ENCODE measurements at places on chromosomes 5 and 9.

DNA sequence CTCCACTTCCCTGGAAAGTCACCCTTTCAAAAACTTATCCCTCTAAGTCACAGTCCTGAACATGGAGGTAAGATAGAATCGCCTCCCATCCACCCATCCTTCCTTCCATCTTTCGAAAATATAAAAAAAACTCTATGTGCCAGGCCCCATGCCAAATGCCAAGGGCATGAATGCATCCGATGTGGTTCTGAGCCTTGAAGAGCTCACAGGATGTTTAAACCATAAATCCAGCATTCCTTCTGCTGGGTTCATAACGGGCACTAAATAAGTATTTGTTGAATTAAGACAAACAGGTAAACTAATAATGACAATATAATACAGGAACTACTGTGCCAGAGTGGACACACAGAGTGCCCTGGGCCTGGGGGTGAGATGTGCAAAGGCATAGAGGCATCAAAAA lies 147.3 kb downstream of the TTLL11 start:
- no peak for DNase-seq

DNA sequence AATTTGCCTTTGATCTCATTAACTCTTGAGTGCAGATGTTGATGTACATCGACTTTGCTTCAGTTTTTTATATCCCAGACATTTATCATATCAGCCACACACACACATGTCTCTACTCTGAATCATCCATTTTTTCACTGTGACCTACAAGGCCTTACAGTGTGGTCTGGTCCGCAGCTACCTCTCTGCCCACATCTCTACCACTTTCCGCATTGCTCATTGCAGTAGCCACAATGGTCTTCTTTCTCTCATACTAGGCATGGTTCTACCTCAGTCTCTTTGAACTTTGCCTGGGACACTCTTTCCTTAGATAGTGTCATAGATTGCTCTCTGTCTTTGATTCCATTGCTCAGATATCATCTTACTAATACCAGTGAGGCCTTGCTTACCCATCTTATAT lies 87.9 kb upstream of the FSD1L start:
- DNase-seq, result no peak

DNA sequence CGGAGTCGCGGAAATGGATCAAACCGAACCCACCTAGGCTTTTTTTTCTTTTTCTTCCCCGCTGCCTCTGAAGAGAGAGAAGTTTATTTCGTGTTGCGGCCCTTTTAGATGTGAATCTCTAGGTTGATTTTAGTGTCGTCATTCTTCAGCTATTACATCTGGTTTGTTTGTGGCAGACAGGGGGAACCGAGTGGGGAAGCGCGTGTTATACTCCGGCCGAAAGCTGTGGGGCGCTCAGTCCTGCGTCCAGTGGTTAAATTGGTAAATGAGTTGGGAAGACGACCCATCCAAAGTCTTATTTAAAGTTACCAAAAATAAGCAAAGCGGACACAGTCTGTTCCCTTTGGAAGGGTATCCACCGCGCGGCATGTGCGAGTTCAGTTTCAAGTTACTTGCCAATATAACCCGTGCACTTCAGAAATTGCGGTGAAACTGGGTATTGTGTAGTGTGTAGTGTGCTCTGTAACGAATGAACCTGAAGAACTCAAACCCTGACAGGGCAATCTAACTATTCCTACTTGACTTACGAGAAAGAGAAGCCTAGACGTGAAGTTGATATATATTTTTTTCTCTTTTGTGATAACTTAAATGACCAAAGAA lies 1.3 kb downstream of the MAN2A1 start:
- peak; percentile 16 for DNase-seq

DNA sequence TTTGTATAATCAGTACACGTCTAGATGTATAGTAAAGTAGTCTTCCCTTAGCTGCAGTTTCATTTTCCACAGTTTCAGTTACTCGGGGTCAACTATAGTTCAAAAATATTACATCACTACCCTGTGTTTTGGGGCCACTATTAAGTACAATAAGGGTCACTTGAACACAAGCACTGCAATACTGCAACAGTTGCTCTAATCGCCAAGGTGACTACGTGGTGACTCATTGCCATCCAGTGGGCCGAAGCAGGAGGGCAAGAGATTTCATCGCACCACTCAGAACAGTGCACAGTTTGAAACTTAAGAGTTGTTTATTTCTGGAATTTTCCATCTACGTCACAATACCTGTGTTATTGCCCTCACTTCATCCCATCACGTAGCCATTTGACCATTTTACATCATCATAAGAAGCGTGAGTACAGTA lies at the start of gene ARL14EPL:
Gene ARL14EPL, plus strand, starts transcription at position 379 of the 424 bp plus-strand sequence. CDS start 18,994 bp downstream, outside the sequence.
- peak; percentile 9 for DNase-seq

DNA sequence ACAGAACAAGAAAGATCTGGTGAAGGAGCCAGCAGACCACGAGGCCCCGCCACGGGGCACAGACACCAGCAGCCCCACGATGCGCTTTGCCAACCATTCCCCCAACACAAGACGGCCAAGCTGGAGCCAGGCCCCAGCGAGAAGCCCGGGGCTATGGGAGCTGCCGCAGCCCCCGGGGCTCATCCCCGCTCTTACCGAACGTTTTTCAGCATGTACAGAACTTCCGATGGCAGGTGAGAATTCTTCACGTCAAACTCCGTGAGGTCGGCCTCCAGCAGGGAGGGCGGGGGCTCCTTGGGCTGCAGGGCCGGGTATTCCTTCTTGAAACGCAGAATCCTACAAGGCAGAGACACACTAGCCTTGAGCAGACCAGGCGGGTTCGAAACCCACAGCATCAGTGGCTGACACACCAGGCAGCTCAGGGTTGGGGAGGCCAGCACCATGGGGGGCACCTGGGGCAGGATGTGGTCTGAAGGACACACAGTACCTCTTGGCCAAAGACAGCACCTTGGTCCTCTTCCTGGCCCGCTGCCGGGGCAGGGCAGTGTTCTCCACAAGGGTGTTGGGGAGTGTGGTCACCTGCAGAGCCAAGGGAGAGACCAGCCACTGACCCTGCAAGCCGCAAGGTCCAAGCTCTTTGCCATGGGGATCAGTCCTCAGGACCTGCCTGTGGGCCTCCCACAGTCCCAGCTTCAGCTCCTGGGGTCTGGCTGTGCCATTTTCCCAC lies 6.8 kb downstream of the PNPLA7 start:
- no peak for DNase-seq

DNA sequence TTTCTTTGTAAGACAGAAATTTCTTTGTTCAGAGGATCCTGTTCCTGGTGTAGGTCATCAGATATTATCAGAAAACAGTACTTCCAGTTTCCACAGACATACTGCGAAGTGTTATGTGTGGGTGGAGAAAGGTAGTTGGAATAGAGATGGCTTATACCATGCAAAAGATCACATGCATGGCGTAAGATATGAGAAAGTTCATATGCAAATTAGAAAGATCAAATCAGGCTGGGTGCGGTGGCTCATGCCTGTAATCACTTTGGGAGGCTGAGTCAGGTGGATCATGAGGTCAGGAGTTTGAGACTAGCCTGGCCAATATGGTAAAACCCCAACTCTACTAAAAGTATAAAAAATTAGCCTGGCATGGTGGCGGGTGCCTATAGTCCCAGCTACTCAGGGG lies 65.2 kb upstream of the GLIS3 start:
- DNase-seq, result no peak

GRCh38 chr5:142807372-142807911 lies 37.3 kb downstream of the ARHGAP26 start:
- no peak for DNase-seq

GRCh38 chr5:135214897-135215616 lies 181.0 kb upstream of the PITX1 start:
- no peak for DNase-seq

Data from thoracic aorta (tissue), 2 donors.